ENCODE measurements at places on chromosomes 1 and 21. TPM values are rescaled to one million over a fixed set of nuclear protein-coding genes. Genes with fewer than 3 reads are reported as not detected.

PGLYRP4 gene
- polyA plus RNA-seq, result not detected

GRCh38 chr1:8791819-8792218 lies 25.6 kb downstream of the RERE start:
- H3K36me3 ChIP-seq, result peaks cover 7% of the 10 kb centered on the region
- peaks cover 4% of the 10 kb centered on the region for H3K4me1 ChIP-seq
- H3K27me3 ChIP-seq, result no peaks in the 10 kb centered on the region
- DNase-seq, result no peak
- H3K27ac ChIP-seq, result no peak overlapping the region

DNA sequence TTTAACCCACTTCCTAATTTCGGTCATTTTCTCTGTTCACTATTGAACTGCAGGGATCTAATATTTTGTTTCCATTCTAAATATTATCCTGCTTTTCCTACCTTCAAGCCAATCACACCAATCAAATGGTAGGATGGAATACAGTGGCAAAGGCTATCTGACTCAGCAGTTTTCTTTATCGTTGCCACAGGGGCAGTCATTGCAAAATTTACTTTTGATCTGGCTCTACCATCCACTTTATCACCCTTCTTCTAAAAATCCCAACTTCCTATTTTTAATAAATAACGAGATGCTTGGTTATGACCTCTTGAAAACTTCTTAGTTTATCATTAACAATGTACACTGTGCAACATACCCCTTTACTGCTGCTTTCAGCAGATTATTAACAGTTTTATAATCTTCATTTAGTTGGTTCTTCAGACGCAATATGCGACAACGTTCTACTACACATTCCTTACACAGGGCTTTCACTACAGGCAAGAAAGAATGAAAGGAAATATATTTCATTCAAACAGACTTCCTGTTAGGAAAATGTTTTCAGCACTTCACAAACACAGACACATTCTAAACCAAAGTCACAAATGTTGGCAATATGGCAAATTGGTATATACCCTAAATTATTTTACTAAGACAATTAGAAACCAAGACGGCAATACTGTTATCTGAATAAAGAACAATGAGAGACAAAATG lies 52.3 kb upstream of the RAP1GAP start:
- no peak overlapping the region for H3K4me3 ChIP-seq
- peak overlapping the region; percentile 73 for H3K27ac ChIP-seq
- DNase-seq, result no peak
- H3K27me3 ChIP-seq, result no peaks in the 10 kb centered on the region
- peaks cover 17% of the 10 kb centered on the region for H3K36me3 ChIP-seq

- H3K36me3 ChIP-seq, result peaks cover 4% of the 10 kb centered on the region
- peaks cover 61% of the 10 kb centered on the region for H3K4me1 ChIP-seq
- no peaks in the 10 kb centered on the region for H3K27me3 ChIP-seq
- no peak overlapping the region for H3K27ac ChIP-seq
- peak overlapping the region; percentile 79 for H3K4me3 ChIP-seq
These were observed 21.8 kb downstream of the ADARB1 start for GRCh38 chr21:45096217-45096616.

OR2T29 gene
- 0.26 TPM for polyA plus RNA-seq

GRCh38 chr1:44571712-44572571 lies 102.3 kb downstream of the TMEM53 start:
- H3K27me3 ChIP-seq, result peaks cover 19% of the 10 kb centered on the region
- H3K27ac ChIP-seq, result no peak overlapping the region
- DNase-seq, result peak; percentile 7
- H3K36me3 ChIP-seq, result no peaks in the 10 kb centered on the region

SDHB gene
- polyA plus RNA-seq, result 148 TPM

RHOU gene
- not detected for polyA plus RNA-seq

XCL2 gene
- 1.1 TPM for polyA plus RNA-seq

DNA sequence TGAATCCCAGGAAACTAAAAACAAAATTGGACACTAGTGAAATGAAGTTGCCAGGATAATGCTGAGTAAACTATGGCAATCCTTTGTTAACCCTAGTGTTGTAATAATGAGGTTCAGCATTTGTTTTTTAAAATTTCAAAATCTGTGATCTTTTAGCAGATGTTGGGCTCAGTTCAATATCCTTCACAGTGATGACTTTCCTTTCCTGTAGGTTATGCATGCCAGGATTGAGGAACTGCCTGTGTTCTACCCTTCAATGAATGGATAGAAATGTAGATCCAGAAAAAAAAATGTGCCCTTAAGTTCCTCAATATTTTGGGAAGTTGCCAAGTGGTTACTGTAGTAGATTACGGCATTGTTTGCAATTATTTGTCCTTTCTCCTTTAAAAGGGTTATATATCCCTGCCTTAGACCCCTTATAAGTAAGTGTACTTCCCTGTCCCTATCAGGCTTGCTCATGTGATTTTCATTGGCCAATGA lies 35.5 kb upstream of the IRF2BP2 start:
- peaks cover 5% of the 10 kb centered on the region for H3K27me3 ChIP-seq
- no peaks in the 10 kb centered on the region for H3K4me1 ChIP-seq
- H3K36me3 ChIP-seq, result no peaks in the 10 kb centered on the region
- H3K27ac ChIP-seq, result no peak overlapping the region
- no peak overlapping the region for H3K4me3 ChIP-seq

RGS2 gene
- 168 TPM for polyA plus RNA-seq

QSOX1 gene
- 4.9 TPM for polyA plus RNA-seq

SPATA21 gene
- not detected for polyA plus RNA-seq

GRCh38 chr1:46301808-46302640 lies 1.4 kb downstream of the LRRC41 start:
- peak overlapping the region; percentile 98 for H3K4me3 ChIP-seq
- peaks cover 26% of the 10 kb centered on the region for H3K4me1 ChIP-seq
- H3K36me3 ChIP-seq, result peaks cover 8% of the 10 kb centered on the region
- DNase-seq, result peak; percentile 63
- peak overlapping the region; percentile 100 for H3K27ac ChIP-seq
- H3K27me3 ChIP-seq, result no peaks in the 10 kb centered on the region

DNA sequence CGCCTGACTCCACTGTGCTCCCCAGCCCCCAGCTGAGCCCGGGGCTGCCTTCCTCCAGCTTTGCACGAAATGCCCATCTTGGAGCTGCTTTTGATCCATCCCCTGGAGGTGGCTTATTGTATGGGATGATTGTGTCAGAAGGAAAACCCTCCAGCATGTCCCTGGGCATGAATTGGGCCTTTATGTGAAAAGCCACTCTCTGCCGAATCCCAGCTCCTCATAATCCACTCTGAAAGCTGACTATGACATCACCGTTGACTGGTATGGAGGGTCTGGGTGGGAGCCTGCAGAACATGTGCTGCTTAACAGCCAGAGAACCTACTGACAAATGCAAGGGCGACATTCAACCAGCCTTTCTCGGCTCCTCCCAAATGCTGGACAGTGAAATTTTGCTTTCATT lies 74.6 kb downstream of the NENF start:
- DNase-seq, result no peak
- H3K36me3 ChIP-seq, result no peaks in the 10 kb centered on the region
- H3K4me1 ChIP-seq, result no peaks in the 10 kb centered on the region

DNA sequence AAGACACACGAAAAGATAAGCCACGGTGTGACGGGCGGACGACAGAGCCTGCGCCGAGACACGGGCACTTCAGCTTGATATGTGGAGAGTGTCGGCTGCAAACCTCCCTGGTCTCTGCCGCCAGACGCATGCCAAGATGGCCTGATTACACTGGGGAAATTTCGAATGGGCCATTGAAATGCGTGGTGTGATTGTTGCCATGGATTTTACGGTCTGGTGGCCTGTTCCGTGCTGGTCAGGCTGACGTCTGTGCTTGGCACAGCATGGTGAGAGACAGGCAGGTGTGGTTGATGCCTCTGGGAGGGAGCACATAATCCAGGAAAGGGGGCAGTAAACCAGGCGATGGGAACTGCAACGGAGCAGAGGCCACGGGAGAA lies 105.6 kb upstream of the TMPRSS2 start:
- H3K4me1 ChIP-seq, result no peaks in the 10 kb centered on the region
- H3K4me3 ChIP-seq, result no peak overlapping the region
- no peak for DNase-seq
- H3K27ac ChIP-seq, result peak overlapping the region; percentile 33
- H3K36me3 ChIP-seq, result no peaks in the 10 kb centered on the region

DNA sequence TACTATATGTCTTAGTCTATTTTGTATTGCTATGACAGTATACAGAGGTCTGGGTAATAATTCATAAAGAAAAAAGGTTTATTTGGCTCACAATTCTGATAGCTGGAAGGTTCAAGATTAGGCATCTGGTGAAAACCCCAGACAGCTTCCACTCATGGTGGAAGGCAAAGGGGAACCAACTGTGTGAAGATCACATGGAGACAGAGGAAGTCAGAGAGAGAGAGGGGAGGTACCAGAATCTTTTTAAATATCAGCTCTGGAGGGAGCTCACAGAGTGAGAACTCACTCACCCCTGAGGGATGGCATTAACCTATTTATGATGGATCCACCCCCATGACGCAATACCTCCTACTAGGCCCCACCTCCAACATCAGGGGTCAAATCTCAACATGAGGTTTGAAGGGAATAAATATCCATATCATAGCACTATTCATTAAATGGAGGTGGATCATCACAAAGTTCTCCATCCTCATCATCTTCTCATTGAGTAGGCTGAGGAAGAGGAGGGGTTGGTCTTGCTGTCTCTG lies 290.5 kb downstream of the DSCAM start:
- no peaks in the 10 kb centered on the region for H3K4me1 ChIP-seq
- H3K36me3 ChIP-seq, result no peaks in the 10 kb centered on the region
- H3K27me3 ChIP-seq, result no peaks in the 10 kb centered on the region
- no peak overlapping the region for H3K4me3 ChIP-seq
- no peak for DNase-seq

ATP1A4 gene
- polyA plus RNA-seq, result not detected

CRNN gene
- polyA plus RNA-seq, result not detected

DNA sequence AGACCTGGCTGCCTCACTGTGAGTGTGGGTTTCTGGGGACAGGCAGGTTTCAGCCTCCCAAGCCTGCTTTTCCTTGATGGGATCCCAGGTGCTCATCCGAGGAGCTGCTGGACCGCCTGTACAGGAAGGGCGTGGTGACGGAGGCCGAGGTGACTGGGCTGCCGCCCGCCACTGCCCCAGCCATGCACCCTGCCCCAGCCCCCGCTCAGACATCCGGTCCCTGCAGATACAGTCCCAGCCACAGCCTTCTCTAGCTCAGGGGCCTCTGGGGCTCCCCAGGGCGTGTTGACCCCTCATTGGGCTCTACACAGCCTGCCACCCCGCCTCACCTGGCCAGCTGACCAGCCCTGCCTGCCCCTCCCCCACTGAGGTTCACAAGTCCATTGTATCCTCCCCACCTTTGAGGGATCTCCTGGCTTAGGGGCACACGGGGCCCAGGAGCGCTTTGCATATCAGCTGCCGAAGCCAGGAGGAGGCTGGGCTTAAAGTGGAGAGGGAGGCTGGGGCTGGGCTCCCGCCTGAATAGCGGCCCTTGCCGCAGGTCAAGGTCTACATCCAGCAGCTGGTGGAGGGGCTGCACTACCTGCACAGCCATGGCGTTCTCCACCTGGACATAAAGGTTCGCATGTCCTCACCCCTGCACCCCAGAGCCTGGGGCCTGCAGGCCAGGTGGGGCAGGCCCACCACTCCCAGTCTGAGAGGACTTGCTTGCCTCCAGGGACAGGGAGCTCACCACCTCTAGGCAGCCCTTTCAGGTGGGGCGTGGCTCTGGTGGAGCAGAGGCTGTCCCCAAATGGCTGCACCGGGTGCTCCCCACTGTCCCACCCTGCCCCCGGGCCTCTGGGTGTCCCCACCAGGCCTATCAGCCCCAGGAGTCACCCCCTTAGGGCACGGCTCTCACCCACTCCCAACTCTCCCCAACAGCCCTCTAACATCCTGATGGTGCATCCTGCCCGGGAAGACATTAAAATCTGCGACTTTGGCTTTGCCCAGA lies 38.5 kb downstream of the TRIM11 start:
- no peak for DNase-seq
- no peaks in the 10 kb centered on the region for H3K27me3 ChIP-seq
- no peaks in the 10 kb centered on the region for H3K4me1 ChIP-seq
- H3K27ac ChIP-seq, result no peak overlapping the region
- H3K4me3 ChIP-seq, result no peak overlapping the region

DNA sequence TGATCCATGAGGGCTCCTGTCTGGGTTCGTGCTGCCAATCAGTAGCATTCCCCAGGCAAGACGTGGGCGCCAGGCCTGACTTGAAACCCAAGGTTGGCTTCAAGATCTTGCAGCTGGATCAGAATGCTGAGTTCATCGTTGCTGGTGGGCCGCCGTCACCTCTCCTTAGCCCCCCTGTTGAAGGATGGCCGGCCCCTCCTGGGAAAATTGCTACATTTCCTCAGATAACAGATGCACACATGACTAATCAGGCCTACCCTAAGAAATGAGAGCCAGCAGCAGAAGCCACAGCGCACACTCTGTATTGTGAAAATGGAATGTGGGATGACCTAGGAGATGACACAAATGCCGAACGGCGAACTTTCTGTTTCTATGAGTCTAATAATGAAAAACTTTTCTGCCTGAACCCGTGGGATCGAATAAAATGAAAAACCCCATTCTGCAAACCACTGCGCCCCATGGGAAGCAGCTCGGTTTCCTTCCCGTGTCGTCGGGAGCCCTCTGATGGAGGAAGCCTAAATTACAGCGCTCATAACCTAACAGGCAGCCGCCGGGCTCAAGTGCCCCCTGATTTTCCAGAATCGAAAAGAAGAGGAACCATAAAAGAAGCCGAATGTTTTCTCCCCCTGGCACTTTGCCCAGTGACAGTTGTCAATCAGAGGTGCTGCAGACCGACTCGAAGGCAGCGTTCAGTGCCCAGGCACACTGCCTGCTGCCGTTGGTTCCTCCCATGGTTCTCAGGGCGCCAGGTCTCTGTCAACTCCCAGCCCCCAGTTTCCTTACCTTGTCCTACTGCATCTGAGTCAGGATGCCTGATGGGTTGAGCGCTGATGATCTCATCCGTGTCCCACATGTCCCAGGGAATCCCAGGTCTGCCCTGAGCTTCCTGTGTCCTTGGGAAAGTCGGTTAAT lies 38.2 kb upstream of the H6PD start:
- H3K27me3 ChIP-seq, result peaks cover 47% of the 10 kb centered on the region
- no peak overlapping the region for H3K27ac ChIP-seq
- no peaks in the 10 kb centered on the region for H3K36me3 ChIP-seq
- H3K4me1 ChIP-seq, result peaks cover 30% of the 10 kb centered on the region
- peak; percentile 47 for DNase-seq

GRCh38 chr1:68301471-68302001 lies 69.2 kb upstream of the WLS start:
- no peak overlapping the region for H3K4me3 ChIP-seq
- no peaks in the 10 kb centered on the region for H3K36me3 ChIP-seq
- no peaks in the 10 kb centered on the region for H3K4me1 ChIP-seq
- H3K27ac ChIP-seq, result no peak overlapping the region
- H3K27me3 ChIP-seq, result peaks cover 9% of the 10 kb centered on the region

LIN9 gene
- 5.3 TPM for polyA plus RNA-seq

- peak overlapping the region; percentile 70 for H3K4me3 ChIP-seq
- peak overlapping the region; percentile 13 for H3K27ac ChIP-seq
- H3K36me3 ChIP-seq, result no peaks in the 10 kb centered on the region
These were observed 25.2 kb downstream of the ETS2 start for GRCh38 chr21:38830671-38831525.

HJV gene
- polyA plus RNA-seq, result not detected

DNA sequence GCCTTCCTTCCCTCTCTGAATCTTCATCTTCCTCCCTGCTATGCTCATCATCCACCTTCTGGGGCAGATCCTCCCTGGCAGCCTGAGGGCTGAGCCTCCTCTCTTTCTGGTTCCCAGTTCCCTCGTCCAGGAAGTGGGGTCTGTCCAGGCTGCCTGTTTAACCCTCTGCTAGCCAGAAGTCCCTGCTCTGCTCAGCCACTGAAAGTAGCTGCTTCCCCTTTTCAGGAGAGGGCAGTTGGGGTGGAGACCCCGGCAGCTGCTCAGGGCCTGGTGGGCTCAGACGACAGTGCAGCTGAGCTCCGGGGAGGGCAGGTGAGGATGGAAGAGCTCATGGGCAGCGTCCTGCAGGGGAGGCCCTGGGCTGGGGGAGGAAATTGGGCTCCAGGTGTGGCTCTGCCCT lies 43.1 kb upstream of the ETV3 start:
- no peak overlapping the region for H3K4me3 ChIP-seq
- no peak overlapping the region for H3K27ac ChIP-seq
- H3K36me3 ChIP-seq, result no peaks in the 10 kb centered on the region
- DNase-seq, result no peak
- H3K27me3 ChIP-seq, result peaks cover 12% of the 10 kb centered on the region

Measured in naive B cell (primary cell).